ENCODE measurements at places on chromosomes 4 and X.
A peak's percentile ranks its signal among the peaks of the same experiment; 100 is the strongest.

DNA sequence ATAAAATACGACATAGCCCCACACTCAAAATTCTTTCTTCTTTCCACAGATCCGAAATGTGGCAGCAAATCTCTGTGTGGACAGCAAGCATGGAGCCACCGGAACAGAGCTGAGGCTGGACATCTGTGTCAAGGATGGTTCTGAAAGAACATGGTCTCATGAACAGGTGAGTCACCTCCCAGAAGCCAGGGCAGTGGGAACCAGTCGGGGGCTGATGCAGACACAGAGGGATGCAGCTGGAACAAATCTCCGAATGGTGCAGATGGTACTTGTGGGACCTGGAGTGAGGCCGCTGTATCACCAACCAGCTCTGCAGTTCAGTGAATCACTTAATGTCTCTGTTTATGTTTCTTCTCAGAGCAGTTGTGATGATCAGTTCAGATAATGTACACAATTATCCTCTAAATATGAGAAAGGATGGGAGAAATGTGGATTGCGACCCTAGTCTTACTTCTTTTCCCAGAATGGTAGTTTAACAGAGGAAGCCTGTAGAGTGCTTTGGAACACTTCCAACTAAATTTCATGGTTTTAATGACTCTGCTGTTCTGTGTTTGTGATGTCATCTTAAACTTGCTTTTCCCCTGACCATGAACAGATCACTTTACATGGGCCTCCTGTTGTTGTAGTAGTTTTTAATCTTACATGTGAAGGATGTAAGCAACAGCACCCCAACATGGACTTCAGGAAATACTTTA lies 159.3 kb upstream of the GALNT7 start:
- no peak for DNase-seq

DNA sequence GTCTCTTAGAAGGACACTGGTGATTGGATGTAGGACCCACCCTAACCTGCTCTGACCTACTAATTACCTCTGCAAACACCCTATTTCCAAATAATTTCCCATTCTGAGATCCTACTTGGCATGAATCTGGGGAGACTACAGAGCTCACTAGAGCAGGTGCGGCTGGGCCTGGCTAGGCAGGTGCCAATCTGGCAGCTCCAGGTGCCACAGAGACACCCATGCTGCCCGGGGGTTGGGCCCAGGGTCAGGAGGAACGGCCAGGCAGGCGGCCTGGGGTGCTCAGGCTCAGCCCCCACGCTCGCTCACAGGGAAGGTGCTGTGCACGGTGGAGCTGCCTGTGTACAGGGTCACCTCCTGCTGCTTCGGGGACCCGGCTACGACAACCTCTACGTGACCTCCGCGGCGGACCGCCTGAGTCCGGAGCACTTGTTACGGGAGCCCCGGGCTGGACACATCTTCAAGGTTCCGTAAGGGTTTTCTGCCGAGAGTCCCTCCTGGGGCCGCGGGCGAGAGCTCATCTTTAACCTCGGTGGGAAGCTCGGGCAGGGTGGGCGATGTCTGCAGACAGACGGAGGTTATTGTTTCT lies 26.5 kb upstream of the PLCXD1 start:
- DNase-seq: no peak

GRCh38 chr4:74032064-74032463 lies 6.4 kb downstream of the CXCL3 start:
- DNase-seq: no peak

DNA sequence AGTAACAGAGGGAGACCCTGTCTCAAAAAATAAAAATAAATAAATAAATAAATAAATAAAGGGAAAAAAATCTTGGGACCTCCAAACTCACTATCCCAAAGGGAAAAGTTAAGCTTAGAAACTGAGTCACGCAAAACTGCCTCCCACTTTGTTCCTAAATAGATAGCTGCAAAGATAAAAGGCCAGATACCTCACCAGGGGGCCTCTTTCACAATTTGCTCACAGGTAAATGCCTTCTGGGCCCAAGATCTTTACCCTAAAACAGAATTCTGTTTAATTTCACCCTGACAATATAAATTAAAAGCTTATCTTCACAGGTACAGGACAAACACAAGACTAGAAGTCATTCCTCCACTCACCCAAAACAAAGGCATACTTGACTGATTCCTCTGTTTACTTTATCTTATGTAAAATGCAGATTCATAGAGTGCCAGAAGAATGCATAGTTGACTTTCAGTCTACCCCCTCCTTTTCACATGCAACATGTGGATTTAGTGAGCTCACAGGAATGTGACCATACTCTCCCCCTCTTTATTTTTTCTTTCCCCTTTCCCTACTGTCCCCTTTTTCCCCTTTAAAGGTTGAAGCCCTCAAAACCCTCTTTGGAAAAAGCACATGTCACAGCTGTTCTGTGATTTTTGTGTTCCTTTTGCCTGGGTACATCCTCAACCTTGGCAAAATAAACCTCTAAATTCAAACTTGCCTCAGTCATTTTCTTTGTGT lies 23.4 kb downstream of the ELF2 start:
- no peak for DNase-seq

GRCh38 chr4:72314869-72315268 lies 254.2 kb downstream of the ADAMTS3 start:
- DNase-seq: peak; percentile 66

- DNase-seq: no peak
Measured at GRCh38 chrX:50577326-50577725, 106.7 kb upstream of the DGKK start.

GRCh38 chr4:157776930-157777528 lies 395.8 kb downstream of the GASK1B start:
- DNase-seq: no peak

DNA sequence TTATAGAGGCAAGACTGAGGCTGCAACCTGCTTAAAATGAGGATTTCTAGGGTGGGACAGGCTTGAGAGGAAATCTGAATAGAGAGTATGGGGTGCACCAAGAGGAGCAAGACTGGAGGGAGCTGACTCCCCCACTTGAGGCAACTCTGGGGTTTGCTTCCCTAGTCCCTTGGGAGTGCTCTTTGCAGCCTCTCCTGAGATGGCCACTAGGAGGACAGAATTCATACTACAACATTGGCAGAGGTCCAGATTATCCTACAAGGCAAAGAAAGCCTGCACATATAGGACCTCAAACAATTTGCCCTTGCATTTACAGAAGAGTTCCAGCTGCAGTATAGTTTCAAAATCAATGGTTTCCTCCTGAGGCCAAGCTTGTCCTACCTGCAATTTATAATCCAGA lies 830.9 kb downstream of the TECRL start:
- DNase-seq: no peak

- DNase-seq: no peak
Measured at GRCh38 chr4:105140684-105141490, 5.8 kb upstream of the TET2 start.

DNA sequence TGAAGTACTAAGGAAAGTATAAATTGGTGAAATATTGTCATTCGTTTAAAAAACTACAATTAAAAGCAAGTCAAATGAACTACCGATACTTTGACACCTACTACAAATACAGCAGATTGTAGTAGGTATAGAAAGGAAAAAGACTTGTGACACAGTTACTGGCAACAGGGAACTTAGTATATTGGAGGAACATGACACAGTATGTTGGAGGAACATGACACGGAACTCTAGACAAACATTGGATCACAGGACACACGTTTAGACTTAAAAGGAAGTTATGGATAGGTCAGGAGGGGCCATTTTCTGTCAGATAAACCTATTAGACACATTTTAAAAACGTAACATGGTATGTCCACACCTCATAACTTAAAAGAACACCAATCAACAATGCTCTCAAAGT lies 132.5 kb downstream of the APBB2 start:
- DNase-seq: no peak

DNA sequence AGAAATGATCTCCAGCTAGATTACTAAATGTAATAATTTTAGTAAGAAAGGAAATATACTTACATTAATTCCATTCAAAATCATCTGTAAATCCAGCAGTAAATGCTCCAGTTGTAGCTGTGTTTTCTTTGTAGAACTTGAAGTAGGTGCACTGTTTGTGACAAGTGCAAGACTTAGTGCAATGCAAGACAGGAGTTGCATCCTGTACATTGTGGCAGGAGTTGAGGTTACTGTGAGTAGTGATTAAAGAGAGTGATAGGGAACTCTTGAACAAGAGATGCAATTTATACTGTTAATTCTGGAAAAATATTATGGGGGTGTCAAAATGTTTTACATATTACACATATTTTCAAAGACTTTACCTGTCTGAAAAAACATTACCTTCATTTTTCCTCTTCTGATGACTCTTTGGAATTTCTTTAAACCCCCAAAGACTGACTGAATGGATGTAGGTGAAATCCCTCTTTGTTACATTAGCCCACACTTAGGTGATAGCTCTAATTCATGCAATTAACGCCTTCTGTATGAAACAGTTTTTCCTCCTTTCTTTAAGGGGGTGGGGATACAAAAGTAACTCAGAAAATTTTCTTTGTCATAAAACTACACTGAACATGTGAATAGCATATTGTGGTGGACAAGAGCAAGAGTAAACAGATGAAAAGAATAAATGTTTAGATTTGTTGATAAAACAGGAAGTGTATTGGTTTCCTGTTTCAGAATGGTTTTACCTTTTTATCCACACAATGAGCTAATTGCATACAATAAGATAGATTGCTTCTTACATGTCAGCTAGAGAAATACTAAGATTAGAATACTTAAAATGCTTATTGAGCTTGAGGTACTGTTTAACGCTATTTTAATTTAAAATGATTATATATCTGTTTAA lies at the start of gene IL2:
IL2 (minus strand) TSS at position 495 of the 886 bp plus-strand sequence; CDS start at position 210, 285 bp downstream.
- no peak for DNase-seq

DNA sequence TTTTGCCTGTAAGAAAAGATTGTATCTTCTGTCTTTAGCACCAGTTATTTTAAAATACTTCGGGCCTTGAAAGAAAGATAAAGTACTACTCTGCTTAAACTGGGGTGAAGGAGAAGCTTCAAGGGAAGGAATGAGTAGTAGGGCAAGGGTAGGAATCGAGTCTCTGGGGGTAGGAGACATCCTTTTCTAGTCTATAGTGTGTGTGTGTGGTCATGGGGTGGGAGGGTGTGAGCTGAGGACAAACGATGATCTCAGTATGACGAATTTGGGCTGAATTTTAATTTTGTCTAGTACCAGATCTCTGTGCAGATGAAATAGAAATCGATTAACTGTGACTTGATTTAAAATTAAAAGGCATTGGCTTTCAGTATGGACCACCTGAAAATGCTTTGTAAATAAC lies 3.3 kb upstream of the MYOZ2 start:
- no peak for DNase-seq

- no peak for DNase-seq
Measured at GRCh38 chr4:6425336-6425735, 47.1 kb downstream of the PPP2R2C start.

DNA sequence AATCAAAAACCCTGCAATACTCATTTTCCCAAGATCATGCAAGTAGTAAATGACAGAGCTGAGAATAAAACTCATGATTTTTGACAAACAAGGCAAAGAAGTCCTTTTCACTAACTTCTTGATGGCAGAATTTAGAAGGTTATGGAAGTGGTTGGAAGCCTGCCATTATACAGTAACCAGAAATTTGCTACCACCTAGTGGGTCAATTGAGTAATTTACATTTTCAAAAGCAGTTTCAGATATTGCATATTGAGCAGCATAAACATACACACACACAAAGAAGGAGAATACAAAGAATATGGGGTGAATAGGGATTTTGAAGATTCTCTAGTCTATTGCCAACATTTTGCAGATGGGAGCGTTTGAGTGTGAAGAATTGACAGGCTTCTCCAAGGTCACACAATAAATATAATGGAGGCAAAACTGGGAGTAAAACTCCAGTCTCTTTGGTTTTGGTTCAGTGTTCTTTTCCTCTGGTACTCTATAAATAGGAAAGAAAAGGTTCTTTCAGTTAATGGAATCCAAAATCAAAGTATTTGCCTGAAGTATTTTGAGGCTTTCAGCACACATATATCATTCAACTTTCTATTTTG lies 70.2 kb downstream of the GC start:
- peak; percentile 46 for DNase-seq
